ENCODE measurements at places on chromosomes 3 and 15.

- DNase-seq: no peak
Observed at GRCh38 chr3:30476368-30477084, 129.9 kb upstream of the TGFBR2 start.

GRCh38 chr15:97654481-97655076 lies 305.9 kb upstream of the ARRDC4 start:
- DNase-seq: no peak

DNA sequence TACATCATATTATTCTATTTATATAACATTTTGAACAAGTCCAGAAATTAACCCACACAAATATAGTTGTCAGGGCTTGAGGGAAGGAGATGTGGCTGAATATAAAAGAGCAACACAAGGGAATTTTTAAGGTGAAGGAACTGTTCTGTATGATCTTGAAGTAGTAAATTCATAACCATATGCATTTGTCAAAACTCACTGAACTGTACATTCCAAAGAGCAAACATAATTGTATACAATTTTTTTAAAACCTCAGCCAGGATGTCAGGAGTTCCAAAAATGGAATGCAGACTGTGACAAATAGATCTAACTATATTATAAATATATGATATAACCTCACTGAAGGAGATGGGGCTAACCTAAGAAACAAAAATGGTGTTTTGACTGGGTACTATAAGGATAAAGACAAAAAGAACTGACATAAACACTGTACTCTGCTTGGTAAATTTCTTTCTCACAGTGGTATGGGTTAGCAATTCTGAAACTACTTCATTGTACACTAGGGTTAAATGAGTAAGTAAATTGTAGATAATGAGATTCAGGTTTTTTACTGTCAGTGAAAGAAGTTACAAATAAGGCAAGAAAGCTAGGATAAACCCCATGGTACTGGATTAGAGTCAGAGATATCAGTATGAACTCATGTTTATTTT lies 14.4 kb downstream of the GOLGB1 start:
- DNase-seq: no peak

- DNase-seq: no peak
Observed at GRCh38 chr3:70749122-70749521, 436.7 kb upstream of the MDFIC2 start.

- DNase-seq: no peak
Observed at GRCh38 chr15:48230498-48230897, 24.4 kb downstream of the SLC12A1 start.

DNA sequence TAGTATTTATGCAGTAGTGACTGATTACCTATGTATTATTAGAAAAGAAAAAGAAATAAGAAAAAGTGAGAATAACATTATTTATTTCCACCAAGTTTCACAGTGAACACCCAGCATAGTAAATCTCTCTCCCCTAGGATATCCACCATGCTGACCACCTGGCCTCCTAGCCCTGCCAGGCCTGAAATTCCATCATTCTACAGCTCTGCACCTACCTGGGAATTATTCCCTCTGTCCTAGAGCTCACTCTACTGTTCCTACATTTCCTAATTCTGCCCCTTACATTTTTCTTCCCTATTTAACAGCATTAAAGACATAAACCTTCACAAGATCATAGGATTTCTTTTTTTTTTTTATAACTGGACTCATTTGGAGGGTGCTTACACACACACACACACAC lies 525.3 kb upstream of the PPP2R3A start:
- no peak for DNase-seq

- no peak for DNase-seq
Observed at GRCh38 chr3:100796556-100796955, 87.3 kb downstream of the TFG start.

DNA sequence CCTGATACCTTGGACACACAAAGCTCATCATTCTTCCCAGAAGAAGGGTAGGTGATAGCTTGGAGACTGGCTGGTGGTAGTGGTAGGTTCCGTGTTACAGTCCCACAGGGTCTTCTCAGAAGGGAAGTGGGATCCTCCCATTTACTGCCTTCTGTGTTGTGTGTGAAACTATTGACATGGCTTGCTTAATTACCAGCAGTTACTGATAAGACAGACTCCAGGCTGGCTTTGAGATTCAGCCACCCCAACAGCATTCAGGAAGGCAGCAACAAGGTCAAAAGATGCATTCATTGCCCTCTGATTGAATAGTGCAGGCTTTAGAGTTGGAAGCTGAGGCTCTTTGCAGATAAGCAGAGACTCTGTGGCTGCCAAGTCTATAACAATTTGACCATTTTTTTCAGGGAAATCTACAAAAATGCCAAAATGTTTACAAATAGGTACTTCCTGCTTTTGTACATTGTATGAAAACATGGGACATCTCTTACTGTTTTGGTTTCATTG lies 7.7 kb downstream of the ARNT2 start:
- no peak for DNase-seq

- DNase-seq: no peak
Observed at GRCh38 chr3:140007911-140008869, 73.2 kb downstream of the CLSTN2 start.

GRCh38 chr3:159779883-159780282 lies 208.8 kb upstream of the IL12A start:
- DNase-seq: no peak

GRCh38 chr3:66602237-66602636 lies 101.4 kb upstream of the LRIG1 start:
- DNase-seq: no peak

DNA sequence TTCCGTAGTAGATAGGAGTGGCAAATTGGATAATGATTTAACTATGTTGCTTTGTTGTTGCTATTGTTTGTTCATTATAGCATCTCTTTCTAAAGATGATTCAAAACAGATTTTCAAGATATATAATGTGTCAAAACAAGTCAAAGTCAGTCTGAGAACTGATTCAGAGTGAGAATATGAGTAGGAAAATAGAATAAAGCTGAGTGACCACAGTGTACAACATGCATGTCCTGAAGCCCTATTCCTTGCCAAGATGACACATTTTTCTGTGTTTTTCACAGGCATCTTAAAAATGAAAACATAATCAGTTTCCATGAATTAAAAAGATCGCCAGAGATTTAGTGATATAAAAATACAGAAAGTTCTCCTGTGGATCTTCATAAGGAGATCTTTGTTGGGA lies 57.0 kb upstream of the THRB start:
- DNase-seq: no peak

GRCh38 chr3:185070491-185071286 lies 82.2 kb downstream of the C3orf70 start:
- no peak for DNase-seq

- no peak for DNase-seq
Observed at GRCh38 chr3:109977897-109978296, 640.6 kb upstream of the DPPA4 start.

- no peak for DNase-seq
Observed at GRCh38 chr15:39585389-39585841, 4.5 kb downstream of the THBS1 start.

GRCh38 chr3:2036076-2036475 lies 62.6 kb upstream of the CNTN4 start:
- no peak for DNase-seq
